ENCODE measurements at places on chromosomes 7 and 10. TPM values are rescaled to one million over a fixed set of nuclear protein-coding genes. Genes with fewer than 3 reads are reported as not detected.

Gene FEZF1
- not detected for total RNA-seq

Gene GNAI1
- total RNA-seq = 1.2 TPM

Gene ZNF33B
- total RNA-seq = 23.5 TPM

GRCh38 chr10:48792687-48793096 lies 108.0 kb downstream of the WDFY4 start:
- DNase-seq = peak; percentile 88

DNA sequence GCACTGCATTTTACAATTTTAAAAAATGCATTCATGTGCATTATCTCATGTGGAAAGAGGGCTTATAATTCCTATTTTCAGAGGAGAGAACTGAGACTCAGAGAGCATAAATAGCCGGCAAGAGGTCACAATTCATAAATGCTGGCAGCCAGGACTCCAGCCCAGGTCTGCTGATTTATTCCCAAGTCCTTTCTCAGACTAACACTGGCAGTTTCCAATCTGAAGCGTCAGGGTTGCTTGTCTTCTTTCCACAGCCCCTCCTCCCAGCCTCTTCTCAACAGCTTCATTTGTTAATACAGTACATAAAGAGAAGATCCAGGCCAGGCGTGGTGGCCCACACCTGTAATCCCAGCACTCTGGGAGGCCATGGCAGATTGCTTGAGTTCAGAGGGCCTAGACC lies 108.9 kb downstream of the PARD3 start:
- no peak for DNase-seq

DNA sequence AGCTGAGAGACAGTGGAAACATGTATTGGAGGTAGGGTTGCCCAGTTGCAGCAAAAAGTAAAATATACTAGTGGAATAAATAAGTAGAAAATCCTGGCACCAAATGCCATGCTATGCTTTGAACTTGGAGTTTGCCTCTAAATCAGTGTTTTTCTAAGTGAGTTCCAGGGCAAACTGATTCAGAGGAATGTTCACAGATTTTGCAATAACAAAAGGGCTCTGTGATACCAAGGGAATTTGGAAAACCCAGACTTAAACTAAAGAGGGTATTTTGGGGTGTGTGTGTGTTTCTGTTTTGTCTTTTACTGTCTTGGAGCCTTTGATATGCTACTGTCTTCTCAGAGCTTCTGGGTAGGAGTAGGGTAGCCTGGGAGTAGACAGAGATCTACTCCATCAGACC lies 39.9 kb downstream of the SLC26A4 start:
- DNase-seq = no peak

DNA sequence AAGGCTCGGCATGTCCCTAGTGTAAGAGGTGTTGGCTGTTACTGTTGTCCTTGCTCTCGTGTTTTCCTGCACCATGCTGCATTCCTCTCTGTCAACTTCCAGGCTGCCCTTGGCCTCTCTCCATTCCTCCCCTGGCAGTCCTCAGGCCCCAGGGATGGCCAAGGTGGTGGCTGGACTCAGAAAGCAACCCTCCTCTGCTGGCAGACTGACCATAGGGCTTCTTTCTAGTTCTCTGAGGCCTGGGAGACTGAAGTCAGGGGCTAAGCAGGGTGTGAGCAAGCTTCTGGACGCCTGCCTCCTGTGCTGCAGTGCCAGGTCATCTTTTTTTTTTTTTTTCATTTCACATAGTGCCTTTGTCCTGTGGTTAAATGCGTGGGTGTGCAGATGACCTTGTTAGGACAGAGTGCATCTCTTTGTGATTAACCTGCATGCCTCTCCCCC lies 72.0 kb downstream of the GOLGA7B start:
- DNase-seq = no peak
